ENCODE measurements at places on chromosomes 3 and 15.

GRCh38 chr3:52978109-52978754, 67.6 kb downstream of the SFMBT1 start:
- no peak for DNase-seq

- DNase-seq = no peak
These were observed 403.6 kb downstream of the TIGIT start for GRCh38 chr3:114697401-114697800.

GRCh38 chr3:108008106-108008505, 82.7 kb downstream of the CD47 start:
- DNase-seq = no peak

DNA sequence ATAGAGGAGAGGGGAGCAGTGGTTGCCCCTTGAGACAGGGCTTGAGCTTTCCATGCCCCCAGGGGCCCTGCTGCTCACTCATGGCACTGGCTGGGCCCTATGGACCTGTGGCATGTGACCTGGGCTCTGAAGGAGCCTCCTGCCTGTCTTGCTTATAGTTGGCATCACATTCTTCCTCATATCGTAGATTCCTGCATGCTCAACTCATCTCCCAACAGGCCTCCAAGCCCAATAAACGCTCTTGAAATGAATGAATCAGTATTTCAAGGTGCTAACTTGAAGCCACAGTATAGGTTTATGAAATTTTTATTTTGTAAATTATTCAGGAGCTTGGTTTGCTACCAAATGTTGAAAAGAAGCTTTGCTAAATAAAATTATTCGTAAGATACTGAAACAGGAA, 93.3 kb upstream of the SLC7A14 start:
- no peak for DNase-seq

DNA sequence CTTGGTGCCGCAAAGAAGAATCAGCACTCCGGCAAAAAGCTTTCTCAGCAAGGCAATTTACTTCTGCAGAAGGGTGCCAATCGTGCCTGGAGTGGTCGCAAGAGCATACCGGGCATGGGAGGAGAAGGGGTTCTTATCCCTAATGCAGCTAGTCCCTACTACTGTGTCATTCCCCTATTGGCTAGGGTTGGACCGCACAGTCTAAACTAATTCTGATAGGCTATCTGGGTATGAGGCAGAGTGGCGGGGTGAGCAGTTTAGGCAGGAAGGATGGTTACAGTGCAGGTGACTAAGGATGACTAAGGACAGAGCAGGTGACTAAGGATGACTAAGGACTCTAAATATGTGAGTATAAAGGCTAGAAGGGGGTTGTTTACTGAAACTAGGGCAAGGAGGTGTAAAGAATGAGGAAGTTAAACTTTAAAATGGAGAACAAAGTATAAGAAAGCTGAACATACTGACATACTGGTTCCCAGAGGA, 52.9 kb downstream of the PGBD4 start:
- DNase-seq = no peak

GRCh38 chr3:12891985-12892839, 50.8 kb upstream of the RPL32 start:
- DNase-seq = no peak

DNA sequence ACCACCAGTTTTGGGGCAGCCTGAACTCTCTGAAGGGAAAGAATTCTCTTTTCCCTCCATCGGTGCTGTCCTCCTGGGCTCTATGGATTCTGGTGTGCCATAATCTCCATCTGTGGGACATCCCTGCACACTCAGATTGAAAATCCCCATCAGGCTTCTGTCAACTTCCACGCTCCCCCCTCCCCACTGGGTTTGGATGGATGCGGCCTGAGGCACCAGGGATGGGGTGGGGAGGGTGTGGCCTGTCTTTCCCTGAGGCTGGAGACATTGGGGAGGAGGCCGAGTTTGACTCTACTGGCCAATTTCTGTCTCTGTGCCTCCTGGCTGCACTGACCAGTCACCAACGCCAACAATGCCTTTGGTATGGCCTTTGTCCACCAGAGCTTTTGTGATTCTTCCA, 16.3 kb upstream of the FBLN2 start:
- no peak for DNase-seq

DNA sequence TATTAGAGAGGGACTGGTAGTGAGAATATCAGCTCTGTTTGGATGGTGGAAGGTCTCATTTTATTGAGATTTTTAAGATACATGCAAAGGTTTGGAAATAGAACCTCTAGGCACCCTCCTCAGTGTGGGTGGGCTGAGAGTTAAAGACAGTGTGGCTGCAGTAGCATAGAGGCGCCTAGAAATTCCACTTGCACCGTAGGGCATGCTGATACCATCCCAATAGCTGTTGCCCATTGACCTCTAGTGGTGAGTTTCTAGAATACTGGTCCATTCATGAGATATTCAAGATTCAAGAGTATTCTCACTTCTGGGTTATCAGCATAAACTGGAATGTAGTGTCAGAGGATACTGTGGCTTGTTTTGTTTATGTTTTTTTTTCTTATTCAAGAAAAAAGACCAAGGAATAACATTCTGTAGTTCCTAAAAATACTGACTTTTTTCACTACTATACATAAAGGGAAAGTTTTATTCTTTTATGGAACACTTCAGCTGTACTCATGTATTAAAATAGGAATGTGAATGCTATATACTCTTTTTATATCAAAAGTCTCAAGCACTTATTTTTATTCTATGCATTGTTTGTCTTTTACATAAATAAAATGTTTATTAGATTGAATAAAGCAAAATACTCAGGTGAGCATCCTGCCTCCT, 87.2 kb downstream of the TGFBR2 start:
- no peak for DNase-seq

GRCh38 chr3:183895296-183895695, 10.6 kb upstream of the PARL start:
- DNase-seq = no peak

- no peak for DNase-seq
These were observed 10.5 kb upstream of the EIF4A2 start for GRCh38 chr3:186772701-186773417.

DNA sequence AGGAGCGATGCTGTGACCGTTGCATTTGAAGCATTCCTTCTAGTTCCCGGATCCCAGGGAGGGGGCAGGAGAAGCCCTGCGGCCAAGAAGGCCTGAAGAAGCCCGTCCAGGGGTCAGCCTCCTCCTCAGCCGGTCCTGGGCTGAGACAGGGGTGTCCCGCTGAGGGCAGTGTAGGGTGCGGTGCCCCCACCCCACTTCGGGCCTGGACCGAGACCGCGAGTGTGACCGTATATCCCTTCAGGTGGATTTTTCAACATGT, 2.8 kb downstream of the OCA2 start:
- no peak for DNase-seq

GRCh38 chr3:31652296-31652695, 119.6 kb downstream of the STT3B start:
- no peak for DNase-seq

GRCh38 chr3:35954413-35954812, 315.1 kb downstream of the ARPP21 start:
- no peak for DNase-seq

- DNase-seq = no peak
These were observed 70.5 kb downstream of the PBRM1 start for GRCh38 chr3:52615166-52615565.

- DNase-seq = no peak
These were observed 66.6 kb downstream of the CBLB start for GRCh38 chr3:105802118-105802706.

DNA sequence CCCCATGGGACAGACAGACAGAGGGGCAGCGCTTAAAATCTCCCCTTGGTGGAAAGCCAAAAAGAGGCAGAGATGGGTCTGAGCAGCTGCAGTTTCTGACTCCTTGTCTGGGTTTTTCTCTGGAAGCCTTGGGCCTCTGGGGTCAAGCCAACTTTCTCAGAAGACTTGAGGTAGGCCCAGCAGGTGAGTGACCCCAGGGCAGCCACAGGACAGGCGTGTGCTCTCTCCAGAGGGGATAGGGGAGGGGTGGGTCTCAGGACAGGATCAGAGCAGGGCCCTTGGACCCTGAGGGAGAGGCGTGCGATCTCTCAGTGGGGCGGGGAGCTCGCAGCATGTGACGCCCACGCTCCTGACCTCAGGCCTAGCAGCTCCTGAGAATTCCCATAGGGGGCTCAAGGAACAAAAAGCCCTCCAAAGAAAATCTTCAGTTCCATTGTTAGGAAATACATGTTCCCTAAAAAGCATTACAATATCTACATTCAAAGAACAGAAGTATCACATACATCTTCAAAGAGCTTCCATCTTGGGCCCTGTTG, 34.6 kb upstream of the DUSP7 start:
- DNase-seq = no peak

GRCh38 chr3:37641556-37641955, 220.1 kb upstream of the CTDSPL start:
- DNase-seq = no peak

GRCh38 chr3:88926221-88926620, 181.2 kb upstream of the EPHA3 start:
- no peak for DNase-seq

- DNase-seq = no peak
These were observed 145.4 kb downstream of the AKAP13 start for GRCh38 chr15:85525755-85526154.

DNA sequence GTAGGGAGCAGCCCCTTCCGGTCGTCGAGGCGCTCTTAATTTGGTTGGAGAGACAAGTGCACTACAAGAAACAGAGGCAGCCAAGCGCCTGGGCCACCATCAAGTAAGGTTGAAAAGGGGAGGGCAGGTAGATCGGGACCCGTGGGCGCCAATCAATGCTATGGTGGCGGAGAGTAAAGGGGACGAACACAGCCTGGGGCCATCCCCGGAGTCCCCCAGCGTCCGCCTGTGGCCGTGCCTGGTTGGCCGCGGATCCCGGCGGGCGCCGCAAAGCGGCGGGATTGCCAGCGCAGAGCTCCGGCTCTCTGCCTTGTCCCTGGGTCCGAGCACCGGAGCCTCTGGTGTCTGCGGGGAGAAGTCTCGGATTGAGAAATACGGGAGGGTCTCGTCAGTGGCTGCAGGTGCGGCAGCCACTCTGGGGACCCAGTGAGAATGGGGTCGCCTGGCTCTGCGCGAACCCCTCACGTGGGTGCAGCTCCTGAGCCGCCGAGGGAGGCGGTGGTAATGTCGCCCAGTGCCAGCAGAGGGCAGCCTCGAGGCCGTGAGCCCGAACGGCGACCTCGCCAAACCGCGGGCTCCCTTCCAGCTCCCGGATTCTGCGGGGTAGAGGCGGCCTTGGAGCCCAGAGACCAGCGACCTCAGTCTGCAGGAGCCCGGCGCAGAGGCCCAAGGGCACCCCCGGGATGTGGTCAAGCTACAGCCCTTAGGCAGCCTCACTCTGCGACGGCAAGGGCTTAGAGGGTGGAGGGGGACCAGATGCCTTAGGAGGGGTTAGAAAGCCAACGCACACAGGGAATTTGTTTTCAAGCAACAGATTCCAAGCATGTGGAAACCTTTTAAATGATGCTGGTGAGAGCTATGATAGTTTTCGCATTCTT, 10.8 kb downstream of the FOXL2 start:
- DNase-seq = no peak

DNA sequence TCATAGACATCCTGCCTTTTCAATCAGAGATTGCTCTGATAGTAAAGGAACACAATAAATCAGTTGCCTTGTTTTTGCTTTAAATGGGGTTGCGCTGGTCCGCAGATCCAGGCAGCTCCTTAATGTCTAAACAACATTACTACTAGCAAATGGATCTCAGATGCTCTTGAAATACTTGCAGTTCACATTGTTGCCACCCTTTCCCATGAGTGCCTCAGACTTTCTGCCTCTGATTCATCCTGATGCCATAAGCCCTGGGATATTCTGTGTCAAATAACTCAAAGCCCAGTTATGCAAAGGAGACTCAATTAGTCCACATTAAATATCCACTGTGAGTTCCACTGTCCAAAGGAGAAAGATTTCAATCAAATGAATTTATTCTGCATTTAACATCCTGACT, 196.7 kb downstream of the PLCH1 start:
- no peak for DNase-seq

GRCh38 chr3:197512691-197513571, 42.8 kb downstream of the BDH1 start:
- DNase-seq = no peak

DNA sequence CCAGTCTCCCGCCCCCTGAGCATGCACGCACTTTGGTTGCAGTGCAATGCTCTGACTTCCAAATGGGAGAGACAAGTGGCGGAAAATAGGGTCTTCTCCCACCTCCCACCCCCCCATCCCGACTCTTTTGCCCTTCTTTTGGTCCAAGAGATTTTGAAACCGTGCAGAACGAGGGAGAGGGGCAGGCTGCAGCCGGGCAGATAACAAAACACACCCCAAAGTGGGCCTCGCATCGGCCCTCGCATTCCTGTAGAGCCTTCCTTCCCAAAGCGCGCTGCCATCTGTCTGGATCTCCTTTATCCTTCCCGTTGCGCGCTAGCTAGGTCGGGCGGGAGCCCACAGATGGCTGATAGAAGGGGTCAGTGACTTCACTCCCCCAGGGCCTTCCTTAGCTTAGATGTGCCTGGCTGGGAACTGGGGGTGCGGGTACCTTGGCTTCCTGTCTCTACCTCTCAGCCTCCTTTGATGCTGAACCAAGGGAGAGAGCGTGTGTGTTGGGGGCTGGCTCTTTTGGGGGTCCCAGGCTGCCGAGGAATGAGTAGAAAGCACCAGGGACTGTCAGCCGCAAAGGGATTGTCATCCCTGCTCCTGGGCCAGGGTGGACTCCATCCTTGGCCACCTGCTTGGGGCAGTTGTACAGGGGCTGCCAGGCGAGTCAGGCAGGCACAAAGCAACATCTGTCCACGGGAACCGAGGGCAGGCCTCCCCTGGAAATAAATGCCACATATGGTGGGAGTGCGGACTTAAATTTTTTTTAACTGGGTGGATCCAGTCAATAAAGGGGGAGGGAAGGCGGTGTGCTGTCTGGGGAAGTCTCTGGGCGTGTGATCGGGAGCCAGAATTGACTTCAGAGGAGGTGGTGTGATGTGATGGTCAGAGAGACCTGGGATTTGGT, 1.8 kb downstream of the SMAD3 start:
- DNase-seq = no peak

DNA sequence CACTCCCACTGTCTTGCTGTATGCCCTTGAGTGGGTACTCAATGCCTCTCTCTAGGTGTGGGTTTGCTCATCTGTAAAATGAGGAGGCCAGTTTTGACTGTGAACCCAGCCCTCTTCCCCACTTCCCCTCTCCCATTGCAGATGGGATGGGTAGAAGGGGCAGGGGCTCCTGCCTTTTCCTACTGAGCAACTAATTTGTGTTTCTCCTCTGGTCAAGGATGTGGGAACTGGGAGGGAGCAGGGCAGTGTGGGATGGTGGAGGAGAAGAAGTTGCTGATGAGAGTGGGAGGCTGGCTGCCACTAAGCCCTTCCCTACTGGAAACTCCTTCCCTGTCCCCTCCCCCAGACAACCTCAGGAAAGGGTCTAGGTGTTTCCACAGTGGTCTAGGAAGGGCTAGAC, 20.1 kb upstream of the ANKDD1A start:
- DNase-seq = no peak

- no peak for DNase-seq
These were observed 23.1 kb downstream of the LRRC31 start for GRCh38 chr3:169846458-169847193.

- no peak for DNase-seq
These were observed 495.9 kb upstream of the NAALADL2 start for GRCh38 chr3:174363256-174363655.

- DNase-seq = no peak
These were observed 60.8 kb downstream of the RGMA start for GRCh38 chr15:93028111-93028631.

GRCh38 chr15:60682615-60683014, 203.7 kb upstream of the ICE2 start:
- no peak for DNase-seq

- no peak for DNase-seq
These were observed 19.9 kb downstream of the CLDN1 start for GRCh38 chr3:190302212-190302867.

Measured in cortex of kidney (tissue), 1 donor.